ENCODE measurements at places on chromosomes 2 and 18. TPM values are rescaled to one million over a fixed set of nuclear protein-coding genes. Genes with fewer than 3 reads are reported as not detected.

COBLL1 gene
- total RNA-seq, result 26.3 TPM

ITGB6 gene
- total RNA-seq, result 0.59 TPM

TUBA4B gene
- not detected for total RNA-seq

C1GALT1C1L gene
- total RNA-seq, result 1.5 TPM

CCDC121 gene
- 12.3 TPM for total RNA-seq
